Hepatocyte (in vitro differentiated cells): ENCODE measurements at places on chromosomes 5 and 9. TPM values are rescaled to one million over a fixed set of nuclear protein-coding genes. Genes with fewer than 3 reads are reported as not detected.

Gene CCDC171
- 2.9 and 3.3 TPM in 2 replicates for total RNA-seq

Gene AJM1
- 2.0 and 3.0 TPM in 2 replicates for total RNA-seq

Gene ANXA2R
- total RNA-seq, result 0.93 and 4.4 TPM in 2 replicates

DNA sequence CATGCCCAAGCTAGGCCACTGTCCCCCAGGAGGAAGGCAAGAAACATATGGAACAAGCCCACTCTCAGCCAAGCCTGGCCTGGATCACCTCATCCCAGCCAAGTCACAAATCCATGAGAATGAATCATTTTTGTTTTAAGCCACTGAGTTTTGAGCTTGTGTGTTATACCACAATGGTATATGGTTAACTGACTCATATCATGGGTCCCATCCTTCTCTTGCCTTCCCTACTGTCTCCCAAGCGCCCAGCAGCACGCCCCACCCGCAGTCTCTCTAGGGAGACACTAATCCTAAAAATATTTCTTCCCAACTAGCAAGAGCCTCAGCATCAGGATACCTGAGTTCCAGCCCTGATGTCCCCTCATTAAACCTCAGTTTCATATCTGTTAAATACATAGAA, 248.1 kb downstream of the CDK5RAP2 start:
- H3K4me1 ChIP-seq, result no peaks in the 10 kb centered on the region
- H3K27me3 ChIP-seq, result no peaks in the 10 kb centered on the region
- H3K36me3 ChIP-seq, result no peaks in the 10 kb centered on the region
- DNase-seq, result no peak

- no peak for DNase-seq
- H3K4me1 ChIP-seq, result no peaks in the 10 kb centered on the region
- H3K27ac ChIP-seq, result no peak overlapping the region
- H3K27me3 ChIP-seq, result no peaks in the 10 kb centered on the region
These were observed 1504.9 kb upstream of the C9orf72 start for GRCh38 chr9:29078063-29078666.

GRCh38 chr9:118751077-118751847, 618.0 kb downstream of the BRINP1 start:
- DNase-seq, result no peak
- no peaks in the 10 kb centered on the region for H3K36me3 ChIP-seq
- H3K4me1 ChIP-seq, result no peaks in the 10 kb centered on the region
- H3K4me3 ChIP-seq, result no peak overlapping the region
